ENCODE measurements at places on chromosomes 2 and 18. TPM values are rescaled to one million over a fixed set of nuclear protein-coding genes. Genes with fewer than 3 reads are reported as not detected.

Gene FNDC4
- 82.0 TPM for total RNA-seq

Gene TMEM178A
- total RNA-seq: 1.7 TPM

GRCh38 chr2:171244466-171244969, 83.8 kb upstream of the TLK1 start:
- no peak for DNase-seq

- no peak for DNase-seq
These were observed 38.1 kb downstream of the SCN2A start for GRCh38 chr2:165277295-165277694.

DNA sequence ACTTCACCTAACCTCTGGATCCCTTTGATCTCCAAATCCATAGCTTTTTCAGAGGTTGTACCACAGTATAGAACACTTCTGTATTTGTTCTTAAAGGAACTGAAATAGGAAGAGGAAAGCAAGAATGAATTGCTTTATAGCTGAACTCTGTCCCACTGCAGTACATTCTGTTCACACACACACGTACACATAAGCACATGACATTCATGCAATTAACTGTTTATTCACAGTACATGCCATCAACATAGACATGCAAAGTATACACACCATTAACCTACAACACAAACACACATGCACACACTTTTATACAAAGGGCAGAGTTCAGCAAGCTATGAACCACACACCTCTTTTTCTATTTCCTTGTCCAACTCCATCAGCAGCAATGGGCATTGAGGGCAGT, 43.2 kb downstream of the MRPL33 start:
- no peak for DNase-seq

DNA sequence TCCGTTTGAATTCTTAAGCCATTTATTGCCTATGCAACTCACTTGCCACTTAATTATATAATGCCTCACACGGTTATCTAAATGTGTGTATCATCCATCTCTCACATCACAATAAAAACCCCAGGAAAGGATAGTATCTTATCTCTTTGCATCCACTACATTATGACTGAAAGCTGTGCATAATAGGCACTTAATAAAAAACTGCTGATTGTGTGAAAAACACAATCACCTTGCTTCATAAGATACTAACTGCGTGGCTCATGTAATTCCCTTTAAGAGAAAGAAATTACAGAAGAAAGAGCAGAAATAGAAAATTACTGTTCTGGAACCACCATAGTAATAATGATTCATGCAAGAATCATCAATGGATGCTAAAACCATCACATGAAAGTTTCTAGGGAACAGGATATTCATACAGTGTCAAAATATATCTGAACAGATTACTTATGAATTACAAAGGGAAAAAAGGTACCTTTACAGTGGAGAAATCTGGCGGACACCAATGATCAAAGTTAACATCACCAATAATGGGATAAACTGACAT, 29.3 kb downstream of the CUL3 start:
- no peak for DNase-seq

GRCh38 chr2:230824406-230824978, 40.2 kb upstream of the ITM2C start:
- no peak for DNase-seq

DNA sequence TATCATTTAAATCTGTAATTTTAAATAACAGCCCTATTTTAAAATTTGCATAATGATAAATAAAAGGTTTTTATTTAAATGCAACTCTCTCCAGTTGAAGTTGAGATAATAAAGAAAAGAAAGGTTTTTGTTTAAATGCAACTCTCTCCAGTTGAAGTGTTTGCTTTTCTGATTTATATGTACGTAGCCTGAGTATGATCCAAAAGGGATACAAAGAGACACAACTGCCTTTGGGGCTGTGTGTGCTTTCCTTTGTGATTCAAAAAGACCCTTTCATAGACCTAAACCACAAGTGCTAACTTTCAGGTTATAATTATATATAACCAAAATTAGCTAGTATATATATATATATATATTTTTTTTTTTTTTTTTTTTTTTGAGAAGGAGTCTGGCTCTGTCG, 76.2 kb upstream of the MFF start:
- no peak for DNase-seq

GRCh38 chr2:96329456-96329855, 4.3 kb downstream of the ITPRIPL1 start:
- DNase-seq: no peak

GRCh38 chr2:189013671-189014448, 39.7 kb downstream of the COL3A1 start:
- DNase-seq: no peak
